NCI-H524 treated with DMSO at 0.1 percent for 48 hours (cell line): ENCODE measurements at places on chromosomes 3 and 15.
A peak's percentile ranks its signal among the peaks of the same experiment; 100 is the strongest.

DNA sequence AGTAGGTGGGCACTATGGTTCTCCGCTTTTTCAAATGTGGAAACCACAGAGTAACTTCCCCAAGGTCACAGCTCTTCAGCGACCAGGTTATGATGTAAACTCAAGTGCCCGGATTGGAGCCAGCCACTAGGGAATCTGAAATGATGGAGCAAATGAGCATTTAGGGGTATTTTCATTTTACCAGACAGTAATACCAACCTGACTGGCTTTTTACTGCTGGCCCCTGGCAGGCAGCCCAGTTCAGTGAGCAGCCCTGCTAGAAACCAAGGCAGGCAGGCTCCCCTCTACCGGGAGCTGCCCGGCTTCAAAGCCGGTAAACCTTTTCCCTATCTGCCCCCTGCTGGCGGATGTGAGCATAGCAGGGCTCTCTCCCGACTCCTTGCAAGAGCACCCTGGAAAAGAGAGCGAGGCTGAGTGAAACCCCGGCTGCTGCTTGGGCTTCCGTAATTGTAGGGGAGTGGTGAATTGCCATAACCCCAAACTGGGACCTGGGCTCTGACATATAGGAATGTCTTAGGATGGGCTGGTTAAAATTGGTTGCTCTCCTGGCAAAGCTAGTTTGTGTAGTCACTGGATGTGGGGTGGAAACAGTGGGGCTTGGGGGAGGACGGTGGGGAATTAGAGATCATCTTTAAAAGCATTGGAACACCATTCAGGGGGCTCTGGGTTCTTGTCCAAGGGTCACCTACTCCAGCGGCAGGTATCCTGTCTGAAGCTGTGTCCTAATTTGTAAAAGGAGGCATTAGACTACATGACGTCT is 98.0 kb upstream of the TNFAIP8L3 start:
- DNase-seq, result peak; percentile 35

GRCh38 chr3:189573004-189573403 is 58.2 kb upstream of the TP63 start:
- DNase-seq, result no peak

DNA sequence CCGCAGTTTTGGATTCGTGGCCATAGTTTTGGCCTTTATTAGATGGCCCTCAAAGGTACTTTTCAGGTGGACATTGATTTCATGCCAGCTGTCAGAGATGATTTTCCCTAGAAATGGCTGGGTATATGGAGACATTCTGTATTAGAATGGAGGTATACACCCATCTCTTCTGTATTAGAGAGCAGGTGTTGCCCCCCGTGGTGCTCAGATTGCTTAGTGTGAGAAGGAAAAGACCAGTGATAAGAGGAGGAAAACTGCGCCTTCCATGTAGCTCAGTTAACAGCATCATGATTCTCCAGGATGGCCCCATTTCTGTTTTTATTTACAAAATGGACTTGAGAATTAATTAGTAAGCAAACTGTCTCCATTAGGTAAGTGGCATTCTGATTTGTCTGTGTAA is 145.9 kb downstream of the IGF1R start:
- peak; percentile 2 for DNase-seq

GRCh38 chr15:97037080-97037479 is 706.6 kb downstream of the NR2F2 start:
- DNase-seq, result no peak

DNA sequence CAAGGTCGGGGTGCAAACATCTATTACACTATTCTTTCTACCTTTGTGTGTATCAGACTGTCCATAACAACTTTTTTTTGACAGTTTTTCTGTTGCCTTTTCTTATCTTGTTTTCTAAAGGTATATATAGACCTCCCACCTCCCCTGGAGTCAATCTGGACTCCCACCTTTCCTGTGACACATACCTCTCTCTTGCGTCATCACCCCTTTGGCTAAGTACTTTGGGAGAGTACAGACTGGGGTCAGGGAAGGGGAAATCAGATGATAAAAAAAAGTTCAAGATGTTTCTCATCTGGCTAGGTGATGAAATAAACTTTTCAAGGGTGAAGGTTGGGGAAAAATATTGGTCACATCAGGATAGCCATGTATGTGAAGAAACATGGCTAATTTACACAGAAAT is 17.2 kb downstream of the TSPAN3 start:
- no peak for DNase-seq

DNA sequence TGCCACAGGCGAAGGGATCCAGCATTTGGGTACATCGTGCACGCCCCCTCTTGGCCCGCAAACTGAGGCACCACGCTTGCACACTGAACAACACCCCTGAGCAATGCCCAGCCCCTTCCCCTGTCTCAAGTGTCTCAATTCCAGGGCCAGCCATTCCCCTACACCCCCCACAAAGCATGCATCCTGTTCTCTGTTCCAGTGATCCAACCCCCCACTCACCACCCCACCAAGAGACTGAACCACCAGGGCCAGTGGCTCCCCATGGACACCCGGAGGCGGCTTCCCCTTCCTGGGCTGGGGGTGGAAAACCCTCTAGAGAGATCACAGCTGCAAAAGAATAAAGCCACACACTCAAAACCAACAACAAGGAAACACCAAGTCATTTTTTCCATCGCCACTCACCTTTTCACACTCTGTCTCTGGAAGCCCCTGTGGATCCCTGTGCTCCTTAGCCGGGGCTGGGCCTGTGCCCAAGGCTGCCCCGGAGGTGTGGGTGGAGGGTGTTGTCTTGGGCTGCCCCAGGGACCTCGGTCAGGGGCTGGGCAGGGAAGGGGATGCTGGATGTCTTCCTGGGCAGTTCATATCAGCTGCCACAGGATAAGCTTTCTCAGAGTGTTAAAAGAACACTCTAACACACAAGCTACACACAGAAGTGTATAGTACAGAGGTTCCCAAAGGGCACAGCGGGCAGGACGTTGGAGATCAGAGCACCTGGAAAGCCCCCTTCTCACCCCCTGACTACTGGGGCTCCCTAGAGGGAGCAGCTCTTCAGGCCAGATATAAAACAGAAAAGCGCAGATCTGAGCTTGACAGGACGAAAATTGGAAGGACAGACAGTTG is 92.5 kb downstream of the CHSY1 start:
- no peak for DNase-seq

DNA sequence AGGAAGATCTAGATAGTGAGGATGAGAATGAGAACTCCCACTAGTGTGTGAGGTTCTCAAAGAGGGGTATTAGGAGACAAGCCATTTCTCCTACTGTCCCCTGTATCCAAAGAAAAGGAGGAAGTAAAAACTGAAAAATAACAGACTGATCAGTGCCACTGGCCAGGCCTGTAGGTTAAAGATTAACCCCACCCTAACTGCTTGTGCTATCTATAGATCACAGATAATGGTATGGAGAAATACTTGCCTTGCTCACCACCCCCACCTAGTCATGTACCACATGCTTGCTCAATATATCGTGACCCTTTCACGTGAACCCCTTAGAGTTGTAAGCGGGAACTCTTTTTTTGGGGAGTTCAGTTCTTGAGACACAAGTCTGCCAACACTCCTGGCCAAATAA is 519.7 kb upstream of the FRG2C start:
- no peak for DNase-seq

GRCh38 chr3:146243559-146243958 is 7.3 kb downstream of the PLSCR4 start:
- DNase-seq, result no peak

DNA sequence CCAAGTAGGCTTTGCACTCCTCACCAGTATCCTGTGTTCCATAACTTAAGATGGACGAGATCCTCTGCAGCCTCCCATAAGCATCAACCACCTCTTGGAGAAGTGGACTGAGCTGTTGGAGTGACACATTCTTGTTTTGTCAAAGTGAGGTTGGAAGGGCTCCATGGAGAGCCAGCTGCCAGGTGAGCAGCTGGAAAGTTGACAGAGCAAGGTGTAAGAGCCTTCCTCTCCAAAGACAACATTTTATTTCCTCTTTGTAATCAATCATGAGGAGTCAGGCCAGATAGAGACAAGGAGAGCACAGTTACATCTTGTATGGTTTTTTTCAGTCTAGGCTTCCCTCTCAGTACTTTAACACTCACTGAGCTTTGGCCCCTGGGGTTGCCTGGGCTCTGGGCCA is 5.1 kb downstream of the ABI3BP start:
- no peak for DNase-seq

DNA sequence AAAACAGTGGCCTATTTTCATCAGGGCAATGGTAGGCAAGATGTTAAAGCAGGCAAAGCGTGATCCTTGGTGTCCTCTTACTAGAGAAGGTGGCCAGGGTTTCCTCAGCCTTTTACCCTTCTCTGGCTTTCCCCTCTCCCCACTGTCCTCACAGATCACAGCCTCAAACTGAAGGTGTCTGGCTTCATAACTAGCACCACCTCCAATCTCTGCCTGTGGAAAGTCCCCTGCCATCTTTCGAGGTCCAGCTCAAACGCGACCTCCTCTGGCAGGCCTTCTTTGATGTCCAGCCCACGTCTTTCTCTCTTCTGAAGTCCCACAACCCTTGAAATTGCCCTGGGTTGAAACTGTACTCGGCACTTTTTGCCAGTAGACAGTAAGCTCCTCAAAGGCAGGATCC is 35.9 kb downstream of the CYP19A1 start:
- DNase-seq, result no peak

- no peak for DNase-seq
Measured at GRCh38 chr3:50660386-50660785, 14.3 kb upstream of the DOCK3 start.

DNA sequence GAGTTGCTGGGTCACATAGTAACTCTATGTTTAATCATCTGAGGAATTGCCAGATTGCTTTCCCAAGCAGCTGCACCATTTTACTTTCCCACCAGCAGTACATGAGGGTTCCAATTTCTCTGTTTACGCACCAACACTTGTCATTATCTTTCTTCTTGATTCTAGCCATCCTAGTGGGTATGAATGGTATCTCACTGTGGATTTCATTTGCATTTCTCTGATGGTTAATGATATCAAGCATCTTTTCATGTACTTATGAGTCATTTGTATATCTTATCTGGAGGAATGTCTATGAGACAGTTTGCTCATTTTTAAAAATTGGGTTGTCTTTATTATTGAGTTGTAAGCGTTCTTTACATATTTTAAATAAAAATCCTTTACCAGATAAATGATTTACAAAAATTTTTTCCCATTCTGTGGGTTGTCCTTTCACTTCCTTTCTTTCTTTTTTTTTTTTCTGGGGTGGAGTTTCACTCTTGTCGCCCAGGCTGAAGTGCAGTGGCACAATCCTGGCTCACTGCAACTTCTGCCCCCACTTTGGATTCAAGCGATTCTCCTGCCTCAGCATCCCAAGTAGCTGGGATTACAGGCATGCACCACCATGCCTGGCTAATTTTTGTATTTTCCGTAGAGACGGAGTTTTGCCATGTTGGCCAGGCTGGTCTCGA is 8.9 kb upstream of the SGO1 start:
- no peak for DNase-seq

- no peak for DNase-seq
Measured at GRCh38 chr15:48630245-48630644, 15.3 kb downstream of the FBN1 start.

DNA sequence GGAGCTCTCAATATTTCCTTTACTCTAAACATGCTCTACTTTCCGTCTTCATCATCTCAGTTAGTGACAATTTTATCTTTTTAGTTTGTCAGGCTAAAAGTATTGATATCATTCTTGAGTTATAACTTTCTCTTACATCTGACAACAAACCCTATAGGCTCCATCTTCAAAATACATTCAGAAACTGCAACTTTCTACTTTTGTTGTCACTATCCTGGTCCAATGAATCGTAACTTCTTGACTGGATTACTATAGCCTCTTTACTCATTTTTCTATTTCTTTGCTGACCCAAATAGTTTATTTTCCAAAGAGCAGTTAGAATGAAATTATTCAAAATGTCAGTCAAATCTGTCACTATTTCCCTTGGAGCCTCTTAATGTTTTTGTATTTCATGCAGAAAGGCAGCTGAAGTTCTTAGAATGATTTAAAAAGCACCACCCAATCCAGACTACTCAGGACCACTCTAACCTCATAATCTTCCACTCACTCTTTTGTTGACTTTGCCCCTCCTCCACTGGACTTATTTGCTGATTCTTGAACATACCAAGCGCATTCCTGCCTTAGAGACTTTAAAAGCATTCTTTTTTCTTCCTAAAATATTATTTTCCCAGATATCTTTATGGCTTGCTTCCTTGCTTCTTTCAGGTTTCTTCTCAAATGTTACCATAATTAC is 119.9 kb upstream of the CBLB start:
- DNase-seq, result no peak

DNA sequence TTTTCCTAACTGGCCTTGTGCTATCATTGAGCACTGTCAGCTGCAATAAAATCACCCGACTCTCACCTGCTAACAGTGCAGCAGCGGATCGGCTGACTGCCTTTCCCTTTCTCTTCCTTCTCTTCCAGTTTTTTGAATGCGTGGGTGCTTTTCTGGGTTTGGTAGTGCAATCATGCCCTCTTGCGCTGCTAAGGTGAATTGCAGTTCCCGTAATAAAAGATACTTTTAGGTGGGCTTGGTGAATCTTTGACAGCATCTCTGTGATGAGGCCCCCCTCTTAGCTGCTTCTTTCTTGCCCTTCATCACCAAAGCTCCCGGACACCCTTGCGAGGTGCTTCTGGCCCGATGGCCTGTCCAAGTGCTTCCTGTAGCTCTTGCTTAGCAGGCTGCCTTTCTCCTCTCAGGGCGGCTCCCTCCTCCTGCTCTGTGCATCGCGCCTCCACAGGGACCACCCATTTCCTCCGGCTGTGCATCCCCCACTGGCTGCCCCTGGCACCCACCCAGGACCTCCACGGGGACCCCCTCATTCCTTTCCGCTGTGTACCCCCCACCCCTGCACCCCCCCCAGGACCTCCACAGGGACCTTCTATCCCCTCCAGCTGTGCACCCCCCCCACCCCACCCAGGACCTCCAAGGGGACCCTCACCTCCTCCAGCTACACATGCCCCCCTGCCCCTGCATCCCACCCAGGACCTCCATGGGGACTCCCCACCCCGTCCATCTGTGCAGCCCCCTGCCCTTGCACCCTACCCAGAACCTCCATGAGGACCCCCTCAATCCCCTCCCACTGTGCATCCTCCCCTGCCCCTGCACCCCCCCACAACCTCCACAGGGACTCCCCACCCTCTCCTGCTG is 50.8 kb upstream of the RPL32 start:
- DNase-seq, result peak; percentile 7

GRCh38 chr3:72760225-72760624 is 88.0 kb downstream of the SHQ1 start:
- no peak for DNase-seq

DNA sequence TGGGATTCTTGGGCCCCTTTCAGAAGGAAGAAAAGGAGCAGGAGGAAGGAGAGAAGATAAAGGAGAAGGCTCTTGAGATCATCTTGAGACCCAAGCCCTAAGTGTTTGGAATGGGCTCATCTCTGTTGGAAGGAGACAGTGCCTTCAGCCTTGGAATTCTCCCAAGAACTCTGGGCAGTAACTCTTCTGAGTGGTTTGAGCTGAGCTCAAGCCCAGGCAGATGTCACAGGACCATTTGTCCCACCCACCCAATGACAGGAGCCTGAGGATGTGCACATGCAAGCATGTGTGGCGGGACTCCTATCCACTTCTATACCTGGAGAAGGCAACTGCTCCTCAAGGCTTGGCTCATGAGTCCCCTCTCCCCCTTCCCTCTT is 14.6 kb upstream of the TMEM40 start:
- no peak for DNase-seq

- DNase-seq, result no peak
Measured at GRCh38 chr3:29940759-29941323, 660.0 kb downstream of the RBMS3 start.
